SK-N-DZ (cell line): ENCODE measurements at places on chromosomes 13 and 19.

- no peak for DNase-seq
Measured at GRCh38 chr13:37479916-37480315, 118.7 kb downstream of the POSTN start.

- no peak for DNase-seq
Measured at GRCh38 chr13:97502706-97503105, 68.7 kb downstream of the RAP2A start.

DNA sequence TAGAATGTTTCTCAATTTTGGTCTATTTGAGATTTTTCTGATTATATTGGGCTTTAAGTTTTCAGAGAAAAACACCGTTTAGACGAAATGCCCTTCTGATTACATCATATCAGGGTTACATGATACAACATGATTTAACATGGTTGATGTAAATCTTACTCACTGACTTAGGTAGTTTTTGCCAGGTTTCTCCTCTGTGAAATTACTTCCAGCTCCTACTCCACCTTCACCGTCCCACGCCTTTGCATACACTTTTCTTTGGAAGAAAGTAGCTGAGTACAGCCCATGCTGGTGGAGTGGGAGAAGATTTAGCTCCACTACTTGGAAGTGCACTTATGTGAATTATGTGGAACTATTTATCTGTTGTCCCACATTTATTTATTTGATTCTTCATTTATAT is 433.2 kb upstream of the KLHL1 start:
- no peak for DNase-seq

- no peak for DNase-seq
Measured at GRCh38 chr19:19115954-19116353, 22.3 kb downstream of the TMEM161A start.

DNA sequence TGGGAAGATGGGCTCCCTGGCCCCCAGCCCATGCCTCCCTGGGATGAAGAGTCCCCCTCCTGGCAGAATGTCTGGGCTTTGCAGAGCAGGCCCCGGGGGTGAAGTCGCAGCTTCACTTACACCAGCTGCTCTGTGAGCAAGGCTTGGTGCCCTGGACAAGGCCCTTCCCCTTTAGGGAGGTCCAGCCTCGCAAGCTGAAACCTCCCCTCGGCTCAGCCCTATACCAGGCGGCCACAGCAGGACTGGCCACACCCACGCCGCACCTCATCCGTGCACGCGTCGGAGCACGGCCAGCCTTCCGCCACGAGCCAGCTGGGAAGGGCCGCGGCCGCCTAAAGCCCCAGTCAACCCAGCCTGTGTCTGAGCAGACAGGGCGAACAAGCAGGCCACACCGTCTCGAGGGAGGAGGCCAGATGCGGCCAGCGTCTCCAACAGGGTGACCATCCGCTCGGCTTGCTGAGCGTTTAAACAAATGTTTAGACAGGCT is 83.2 kb upstream of the MCF2L start:
- peak; percentile 86 for DNase-seq

DNA sequence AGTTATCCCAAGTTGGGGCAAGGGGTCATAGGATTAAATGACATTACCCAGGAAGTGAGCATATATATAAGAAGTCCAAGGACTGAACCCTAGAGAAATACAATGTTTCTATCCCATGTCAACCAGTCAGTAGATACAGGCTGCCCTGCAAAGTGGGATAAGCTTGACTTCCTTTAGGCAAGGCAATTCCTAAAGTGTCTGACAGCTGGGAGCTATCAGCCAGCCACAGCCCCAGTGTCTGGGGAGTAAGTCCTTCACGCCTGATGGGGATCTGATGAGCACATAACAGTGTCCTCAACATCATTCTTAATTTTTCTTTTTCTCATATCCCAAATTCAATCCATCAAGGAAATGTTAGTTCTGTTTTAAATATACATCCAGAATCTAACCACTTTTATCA is 54.1 kb downstream of the DNAJC15 start:
- no peak for DNase-seq

GRCh38 chr19:43594710-43595604 is 977 bp downstream of the IRGQ start:
- DNase-seq = peak; percentile 46

DNA sequence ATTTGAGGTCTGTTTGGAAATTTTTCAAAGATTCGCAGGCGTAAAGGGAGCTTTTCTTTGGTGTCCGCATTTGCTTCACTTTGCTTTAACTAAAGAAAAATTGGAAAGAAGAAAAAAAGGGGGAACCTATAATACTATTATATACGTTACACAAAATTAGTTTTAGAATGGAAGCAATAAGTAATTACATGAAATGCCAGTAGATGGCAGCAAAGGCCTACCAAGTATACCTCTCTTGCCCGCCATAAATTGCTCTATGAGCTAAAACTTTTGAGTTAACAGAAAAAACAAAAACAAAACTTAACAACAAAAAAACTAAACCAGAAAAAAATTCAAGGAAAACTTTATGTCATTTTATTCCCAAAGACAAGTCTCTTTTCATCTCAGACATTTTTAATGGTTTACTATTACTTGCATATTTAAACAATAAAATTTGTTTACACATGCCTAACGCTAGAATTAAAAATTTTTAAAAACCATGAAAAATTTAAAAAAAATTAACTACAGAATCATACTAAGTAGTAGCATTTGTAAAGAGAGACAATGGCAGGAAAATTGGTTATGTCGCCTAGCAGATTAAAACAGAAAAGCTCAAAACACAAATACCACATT is 271.4 kb downstream of the NALCN start:
- DNase-seq = peak; percentile 63

- DNase-seq = no peak
Measured at GRCh38 chr19:47661611-47662010, 51.6 kb upstream of the EHD2 start.

DNA sequence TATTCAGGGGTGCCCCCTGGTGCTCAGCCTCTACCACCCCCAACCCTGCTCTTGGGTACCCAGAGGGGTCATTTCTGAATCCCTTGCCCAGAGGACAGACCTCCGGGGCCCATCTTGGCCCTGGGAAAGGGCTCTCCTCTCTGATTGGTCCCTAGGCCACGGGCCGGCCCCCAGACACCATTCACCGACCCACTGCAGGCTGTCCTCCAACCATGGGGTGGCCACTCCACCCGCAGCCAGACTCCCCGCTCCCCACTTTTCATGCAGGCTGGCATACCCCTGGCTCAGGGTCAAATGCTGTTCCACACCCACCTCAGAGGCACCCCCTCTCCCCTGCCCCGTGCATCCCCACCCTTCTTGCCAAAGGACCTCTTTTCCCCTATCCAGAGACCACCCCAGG is 14.8 kb downstream of the SMIM24 start:
- no peak for DNase-seq

DNA sequence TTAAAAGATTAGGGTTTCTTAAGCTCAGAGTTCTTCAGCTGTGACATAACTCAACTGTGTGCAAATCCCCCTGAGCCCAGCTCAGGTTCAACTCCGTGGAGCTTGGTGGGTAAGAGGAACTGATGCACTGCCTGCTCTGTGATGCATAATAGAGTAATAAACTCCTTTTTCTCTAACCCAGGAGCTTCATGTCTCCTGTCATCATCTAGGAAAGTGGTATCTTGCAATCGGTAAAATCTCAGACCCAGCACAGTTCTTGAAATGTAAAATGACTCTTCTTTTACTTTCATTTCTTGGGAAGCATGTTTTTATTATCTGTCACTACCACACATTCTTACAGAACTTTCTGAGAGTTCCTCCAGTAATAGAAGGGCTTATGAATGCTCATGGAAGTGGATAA is 123.8 kb upstream of the PCDH9 start:
- DNase-seq = no peak

DNA sequence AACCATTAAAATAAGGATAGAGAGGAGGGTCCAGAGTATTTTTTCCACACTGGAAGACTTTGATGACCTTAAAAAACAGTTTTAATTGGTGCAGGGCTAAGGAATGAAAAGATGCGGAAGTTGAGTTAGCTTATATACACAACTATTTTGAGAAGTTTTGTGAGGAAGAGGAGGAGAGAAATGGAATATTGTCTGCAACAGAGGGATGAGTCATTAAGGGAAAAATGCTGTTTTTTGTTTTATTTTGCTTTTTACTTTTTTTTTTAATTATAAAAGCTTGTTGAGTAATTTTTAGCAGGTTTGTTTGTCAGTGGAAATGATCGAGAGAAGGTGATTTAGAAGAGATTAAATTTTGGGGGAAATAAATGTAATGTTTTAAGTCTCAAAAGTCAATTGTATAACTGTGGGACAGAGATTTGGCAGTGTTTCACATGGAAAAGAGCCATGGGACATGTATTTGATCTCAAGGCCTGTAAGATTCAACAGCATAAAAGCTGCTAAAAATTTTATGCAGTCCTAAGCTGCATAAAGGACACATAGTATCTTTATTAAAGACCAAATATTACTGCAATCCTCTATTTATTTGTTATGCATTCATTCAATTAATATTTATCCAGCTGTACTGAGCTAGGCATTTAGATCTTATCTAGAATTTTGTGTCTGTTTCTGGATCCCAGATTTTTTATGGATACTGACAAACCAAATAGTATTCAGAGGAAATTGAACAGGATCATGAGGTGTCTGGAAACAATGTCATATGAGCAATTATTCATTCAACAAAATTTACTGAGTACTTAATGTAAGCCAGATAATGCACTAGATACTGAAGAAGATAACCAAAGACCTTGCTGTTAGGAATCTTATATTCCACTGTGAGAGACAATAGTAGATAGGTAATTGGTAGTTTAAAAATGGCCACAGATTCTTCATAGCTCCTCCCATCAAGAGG is 72.7 kb downstream of the DNAJC15 start:
- DNase-seq = no peak

- no peak for DNase-seq
Measured at GRCh38 chr19:48907671-48908070, 7.6 kb downstream of the NUCB1 start.

- no peak for DNase-seq
Measured at GRCh38 chr13:81382246-81382645, 1041.3 kb upstream of the SPRY2 start.

GRCh38 chr19:13334801-13335481 is 171.3 kb downstream of the CACNA1A start:
- no peak for DNase-seq

DNA sequence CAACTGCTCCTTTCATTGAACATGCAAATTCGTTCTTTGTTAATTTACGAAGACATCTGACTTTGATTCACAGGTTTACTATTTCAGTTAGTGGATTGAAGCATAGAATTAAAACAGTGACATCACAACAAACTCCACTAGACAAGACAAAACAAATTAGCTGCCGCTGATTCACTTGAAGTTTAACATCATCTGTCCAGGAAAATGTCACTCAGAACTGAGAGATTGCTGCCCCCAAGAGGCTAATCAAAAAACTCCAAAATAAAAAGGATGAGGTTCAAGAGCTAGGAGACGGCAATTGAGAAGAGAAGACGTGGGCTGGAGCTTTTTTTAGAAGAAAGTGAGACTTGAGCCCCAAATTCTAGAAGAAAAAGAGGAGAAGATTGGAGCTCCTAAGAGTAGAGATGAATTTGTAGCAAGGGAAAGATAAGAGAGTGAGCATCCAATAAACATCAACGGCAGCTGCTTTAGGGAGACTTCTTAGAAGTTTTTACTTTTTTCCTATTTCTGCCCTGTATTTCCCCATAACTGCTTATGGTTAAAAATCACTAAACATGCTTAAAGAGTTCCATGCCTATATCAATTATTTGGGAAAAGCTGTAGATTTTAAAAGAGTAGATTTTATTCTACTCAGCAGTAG is 40.8 kb upstream of the TPP2 start:
- DNase-seq = peak; percentile 77

- no peak for DNase-seq
Measured at GRCh38 chr13:95783747-95784146, 106.8 kb downstream of the DNAJC3 start.

GRCh38 chr19:55304980-55305379 is 20.2 kb downstream of the TMEM150B start:
- DNase-seq = no peak

GRCh38 chr13:28490061-28490460 is 4.9 kb downstream of the FLT1 start:
- no peak for DNase-seq

- DNase-seq = no peak
Measured at GRCh38 chr19:58579473-58580142, 6.5 kb upstream of the MZF1 start.

DNA sequence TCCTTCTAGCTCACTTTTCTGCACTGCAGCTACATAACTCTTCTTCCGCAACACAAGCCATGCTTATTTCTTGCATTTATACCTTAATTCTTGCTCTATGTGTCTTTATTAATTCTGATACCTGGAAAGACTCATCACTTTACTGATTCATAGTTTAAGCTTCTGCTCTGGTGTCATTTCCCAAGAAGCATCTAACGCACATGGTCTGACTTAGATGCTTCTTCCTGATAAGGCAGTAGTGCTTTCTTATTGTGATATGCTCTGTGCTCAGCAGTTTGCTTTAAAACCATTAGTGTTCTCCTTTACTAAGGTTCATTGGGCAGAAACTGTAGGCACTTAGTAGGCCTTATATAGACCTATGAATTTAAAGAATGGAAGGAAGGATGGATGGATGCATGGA is 66.4 kb downstream of the EPSTI1 start:
- peak; percentile 13 for DNase-seq

DNA sequence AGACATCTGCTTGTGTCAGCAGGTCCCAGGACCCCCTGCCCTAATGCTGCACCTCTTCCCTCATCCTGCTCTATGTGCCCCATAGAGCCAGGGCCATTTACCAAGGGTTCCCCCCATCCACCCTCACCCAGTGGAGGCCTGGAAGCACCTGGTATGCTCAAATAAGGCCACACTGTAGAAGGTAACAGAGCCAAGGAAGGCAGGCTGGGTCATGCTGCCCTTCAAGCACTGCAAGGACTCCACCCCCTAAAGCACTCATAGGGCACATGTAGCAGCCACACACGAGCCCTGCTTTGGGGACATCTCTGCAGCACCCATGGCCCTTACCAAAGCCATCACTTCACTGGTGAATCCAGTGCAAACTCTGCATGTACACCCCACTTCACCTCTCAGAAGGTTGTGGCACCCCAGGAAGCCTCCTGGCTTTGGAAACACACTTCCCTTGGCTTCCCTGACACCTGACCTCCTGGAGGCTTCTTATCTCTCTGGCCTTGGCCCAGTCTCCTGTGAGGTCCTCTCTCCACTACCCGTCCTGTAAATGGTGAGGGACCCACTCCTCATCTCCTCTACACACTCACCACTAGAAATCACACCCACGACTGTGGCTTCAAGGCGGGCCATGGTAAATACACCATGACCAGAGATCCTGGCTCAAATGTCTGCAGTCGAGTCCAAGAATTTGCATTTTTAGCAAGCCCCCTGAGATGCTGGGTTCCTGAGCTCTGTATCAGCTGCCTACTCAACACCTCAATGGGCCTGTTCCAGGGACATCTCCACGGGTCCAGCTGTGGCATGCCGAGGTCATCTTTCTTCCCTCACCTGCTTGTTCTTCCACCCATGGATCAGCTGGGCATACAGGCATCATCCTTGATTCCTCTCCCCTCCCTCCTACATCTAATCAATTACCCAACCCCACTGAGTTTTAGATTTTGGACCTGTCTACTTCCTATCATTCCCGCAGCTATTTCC is 80.9 kb upstream of the DOCK9 start:
- DNase-seq = no peak

GRCh38 chr13:49421391-49421790 is 22.5 kb downstream of the CAB39L start:
- no peak for DNase-seq
